ENCODE measurements at places on chromosomes 16 and 17. TPM values are rescaled to one million over a fixed set of nuclear protein-coding genes. Genes with fewer than 3 reads are reported as not detected.
A peak's percentile ranks its signal among the peaks of the same experiment; 100 is the strongest.

The APOBR gene
- not detected for total RNA-seq

The CA5A gene
- not detected for total RNA-seq

The FBXL19 gene
- 18.2 TPM for total RNA-seq

The BCL6B gene
- not detected for total RNA-seq

The CD300H gene
- total RNA-seq, result not detected

The FBXO47 gene
- under 0.01 TPM for total RNA-seq

The TBC1D3C gene
- not detected for total RNA-seq

The PIK3R6 gene
- under 0.01 TPM for total RNA-seq

The HEATR9 gene
- total RNA-seq, result not detected

- no peak for DNase-seq
- H3K27me3 ChIP-seq, result 0 out of 2 replicates have a peak, but pooled peaks cover 14% of the 10 kb centered on the region
- H3K4me3 ChIP-seq, result no peak overlapping the region
- H3K36me3 ChIP-seq, result no peaks in the 10 kb centered on the region
- H3K4me1 ChIP-seq, result no peaks in the 10 kb centered on the region
- no peak overlapping the region for H3K27ac ChIP-seq
Measured at GRCh38 chr17:28407974-28408306, 1.9 kb upstream of the SLC46A1 start.

DNA sequence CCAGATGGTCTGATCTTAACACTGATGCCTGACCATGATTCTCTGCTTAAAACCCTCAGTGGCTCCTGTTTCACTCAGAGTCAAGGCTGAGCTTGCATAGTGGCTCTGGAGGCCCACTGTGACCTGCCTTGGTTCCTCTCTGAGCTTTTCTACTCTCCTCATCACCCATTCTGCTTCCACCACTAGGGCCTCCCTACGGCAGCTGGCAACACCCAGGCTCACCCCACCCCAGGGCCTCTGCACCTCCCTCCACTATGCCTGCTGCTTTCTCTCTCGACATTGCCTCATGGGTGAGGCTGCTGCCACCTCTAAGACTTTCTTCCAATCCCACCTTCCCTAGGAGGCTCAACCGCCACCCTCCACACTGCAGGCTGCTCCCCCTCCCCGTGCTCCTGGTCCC, 127.6 kb downstream of the IRX3 start:
- no peak overlapping the region for H3K4me3 ChIP-seq
- H3K36me3 ChIP-seq, result no peaks in the 10 kb centered on the region
- H3K27ac ChIP-seq, result no peak overlapping the region
- DNase-seq, result no peak

GRCh38 chr16:9122342-9122741, 30.9 kb downstream of the HAPSTR1 start:
- no peak overlapping the region for H3K4me3 ChIP-seq
- DNase-seq, result no peak
- no peaks in the 10 kb centered on the region for H3K27me3 ChIP-seq

GRCh38 chr17:28612936-28613872, 781 bp downstream of the RSKR start:
- H3K27ac ChIP-seq, result no peak overlapping the region
- no peaks in the 10 kb centered on the region for H3K27me3 ChIP-seq
- H3K4me3 ChIP-seq, result no peak overlapping the region
- peak; percentile 47 for DNase-seq
- peaks cover 38% of the 10 kb centered on the region for H3K36me3 ChIP-seq

DNA sequence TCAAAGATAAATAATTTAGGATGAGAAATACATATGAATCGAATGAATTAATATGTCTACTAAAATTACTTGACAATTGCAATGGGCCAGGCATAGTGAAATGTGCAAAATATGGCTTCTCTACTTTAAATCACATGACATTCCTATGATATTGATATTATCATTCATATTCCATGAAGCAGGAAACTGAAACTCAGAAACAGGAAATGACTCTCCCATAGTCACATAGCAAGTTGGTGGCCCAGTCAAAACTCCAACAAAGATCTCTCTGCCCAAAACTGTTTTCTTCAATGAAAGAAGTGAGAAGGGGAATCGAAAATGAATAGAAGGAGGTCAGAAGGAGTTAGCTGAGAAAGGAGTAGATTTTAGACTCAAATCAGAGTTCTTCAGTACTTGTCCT, 272.2 kb downstream of the CDH8 start:
- H3K4me1 ChIP-seq, result no peaks in the 10 kb centered on the region
- DNase-seq, result no peak
- no peak overlapping the region for H3K27ac ChIP-seq
- H3K27me3 ChIP-seq, result no peaks in the 10 kb centered on the region
- no peaks in the 10 kb centered on the region for H3K36me3 ChIP-seq

DNA sequence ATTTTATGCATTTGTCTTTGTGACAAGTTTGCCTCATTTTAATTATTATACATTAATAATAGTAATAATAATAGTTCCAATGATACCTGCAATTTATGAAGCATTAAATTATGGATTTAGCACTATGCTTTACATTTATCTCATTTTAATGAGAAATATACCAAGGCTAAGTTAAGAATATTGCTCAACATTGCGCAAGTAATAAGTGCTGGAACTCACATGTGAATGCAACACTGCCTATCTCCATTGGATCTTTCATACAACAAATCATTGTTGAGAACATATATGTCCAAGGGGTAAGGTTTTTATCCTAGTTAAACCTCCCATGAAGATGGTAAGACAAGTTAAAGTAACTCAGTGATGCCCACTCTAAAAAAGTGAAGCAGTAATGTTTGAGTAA, 703.7 kb upstream of the SOX9 start:
- H3K36me3 ChIP-seq, result no peaks in the 10 kb centered on the region
- H3K27me3 ChIP-seq, result no peaks in the 10 kb centered on the region
- H3K4me3 ChIP-seq, result no peak overlapping the region
- H3K4me1 ChIP-seq, result peaks cover 18% of the 10 kb centered on the region
- no peak overlapping the region for H3K27ac ChIP-seq

DNA sequence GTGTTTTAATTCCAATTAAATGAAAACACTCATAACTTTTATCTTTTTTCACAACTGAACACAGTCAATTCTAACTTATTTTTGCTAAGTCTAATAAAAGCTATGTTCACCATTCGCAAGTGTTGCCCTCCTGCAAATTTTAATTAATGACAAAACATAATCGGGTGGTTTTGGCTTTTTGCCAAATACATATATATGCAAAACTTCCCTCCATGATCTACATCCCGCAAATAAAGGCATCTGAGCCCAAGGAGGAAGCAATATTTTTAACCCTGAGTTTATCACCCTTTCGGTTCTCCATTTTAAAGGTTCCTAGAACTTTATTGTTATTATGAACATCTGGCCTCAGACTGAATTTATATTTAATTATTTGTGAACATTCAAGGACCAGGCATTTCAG, 507.9 kb downstream of the CDH13 start:
- H3K36me3 ChIP-seq, result no peaks in the 10 kb centered on the region
- no peak for DNase-seq
- H3K27ac ChIP-seq, result no peak overlapping the region
- no peak overlapping the region for H3K4me3 ChIP-seq
- peaks cover 7% of the 10 kb centered on the region for H3K4me1 ChIP-seq

- H3K4me3 ChIP-seq, result peak overlapping the region; percentile 49
- peaks cover 81% of the 10 kb centered on the region for H3K27me3 ChIP-seq
- no peak overlapping the region for H3K27ac ChIP-seq
- H3K4me1 ChIP-seq, result 0 out of 2 replicates have a peak, but pooled peaks cover 7% of the 10 kb centered on the region
Measured at GRCh38 chr17:80477647-80478478, 1.5 kb upstream of the NPTX1 start.

GRCh38 chr17:47978324-47978723, 7.4 kb downstream of the CDK5RAP3 start:
- H3K27ac ChIP-seq, result no peak overlapping the region
- peaks cover 22% of the 10 kb centered on the region for H3K36me3 ChIP-seq
- no peak overlapping the region for H3K4me3 ChIP-seq

- H3K27me3 ChIP-seq, result no peaks in the 10 kb centered on the region
- no peak overlapping the region for H3K27ac ChIP-seq
- no peak overlapping the region for H3K4me3 ChIP-seq
- H3K4me1 ChIP-seq, result peaks cover 9% of the 10 kb centered on the region
- no peak for DNase-seq
- no peaks in the 10 kb centered on the region for H3K36me3 ChIP-seq
Measured at GRCh38 chr16:57740423-57741071, 5.0 kb downstream of the KATNB1 start.

DNA sequence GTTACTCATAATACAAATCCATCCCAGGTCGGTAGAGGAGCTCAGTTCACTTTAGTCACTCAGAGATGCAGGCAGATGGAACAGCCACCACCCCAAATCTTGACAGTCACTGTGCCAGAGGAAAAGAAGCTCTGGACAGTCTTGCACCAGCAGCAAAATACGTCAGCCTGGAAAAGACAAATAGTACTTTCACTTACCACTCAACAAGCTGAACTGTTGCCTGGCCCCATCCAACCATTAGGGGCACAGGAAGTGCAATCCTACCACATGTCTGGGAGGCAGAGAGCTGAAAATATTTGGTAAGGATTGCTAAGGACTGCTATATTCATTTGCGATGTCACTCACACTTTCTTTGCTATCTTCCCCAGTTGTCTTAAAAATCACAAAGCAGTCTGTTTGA, 239.1 kb upstream of the TOX3 start:
- no peaks in the 10 kb centered on the region for H3K36me3 ChIP-seq
- H3K27ac ChIP-seq, result no peak overlapping the region
- no peaks in the 10 kb centered on the region for H3K27me3 ChIP-seq
- no peak overlapping the region for H3K4me3 ChIP-seq
- DNase-seq, result no peak
- H3K4me1 ChIP-seq, result no peaks in the 10 kb centered on the region

DNA sequence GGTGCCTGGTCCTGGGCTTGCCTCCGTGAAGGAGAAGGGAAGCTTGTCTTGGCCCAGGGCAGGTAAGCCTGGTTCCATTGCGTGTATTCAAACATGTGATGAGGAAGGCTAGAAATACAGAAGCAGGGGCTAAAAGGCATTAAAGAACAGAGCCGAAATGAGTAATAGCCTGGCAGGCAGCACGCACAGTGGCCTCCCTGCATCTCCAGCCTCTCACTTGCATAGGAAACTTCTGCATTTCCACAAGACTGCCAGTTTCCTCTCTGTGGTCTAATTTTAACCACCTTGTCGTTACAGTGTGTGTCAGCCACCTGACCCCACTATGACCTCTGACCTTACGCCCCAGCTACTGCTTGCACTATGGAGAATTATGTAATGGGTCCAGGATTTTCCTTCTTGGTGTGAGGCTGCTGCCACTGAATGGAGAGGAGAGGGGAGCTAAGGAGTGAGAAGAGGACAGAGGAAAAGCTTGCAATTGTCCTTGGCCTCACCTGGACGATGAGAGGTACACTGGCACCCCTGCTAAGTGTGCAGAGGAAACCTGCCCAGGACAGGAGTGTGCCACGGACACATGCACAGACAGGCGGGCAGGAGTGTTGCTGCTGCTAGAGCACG, 32.8 kb downstream of the HIC1 start:
- no peaks in the 10 kb centered on the region for H3K36me3 ChIP-seq
- no peak overlapping the region for H3K27ac ChIP-seq
- peak; percentile 54 for DNase-seq
- H3K27me3 ChIP-seq, result no peaks in the 10 kb centered on the region

DNA sequence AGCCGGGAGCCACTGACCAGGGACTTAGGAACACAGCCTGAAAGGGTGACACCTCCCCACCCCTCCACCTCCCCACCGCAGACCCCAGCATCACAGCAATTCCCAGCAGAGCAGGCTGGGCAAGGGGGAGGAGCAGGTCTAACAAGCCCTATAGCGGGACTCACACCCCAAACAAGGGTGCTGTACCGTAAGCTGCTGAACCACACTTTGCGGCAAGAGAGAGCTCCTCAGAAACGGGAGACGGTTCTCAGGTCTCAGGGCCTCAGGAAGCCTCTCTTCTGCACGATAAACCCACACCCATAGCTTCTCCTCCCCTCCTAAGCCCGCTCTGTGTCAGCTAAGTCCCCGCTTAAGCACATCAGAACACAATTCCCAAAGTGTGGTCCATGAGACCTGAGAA, 11.7 kb upstream of the COTL1 start:
- H3K36me3 ChIP-seq, result no peaks in the 10 kb centered on the region
- H3K4me1 ChIP-seq, result no peaks in the 10 kb centered on the region
- H3K27ac ChIP-seq, result no peak overlapping the region
- DNase-seq, result no peak

- DNase-seq, result peak; percentile 77
- no peak overlapping the region for H3K4me3 ChIP-seq
- no peaks in the 10 kb centered on the region for H3K36me3 ChIP-seq
- H3K27ac ChIP-seq, result no peak overlapping the region
- H3K27me3 ChIP-seq, result peaks cover 11% of the 10 kb centered on the region
Measured at GRCh38 chr16:83835586-83836566, 28.1 kb downstream of the HSBP1 start.
